ENCODE measurements at places on chromosomes 1 and 21.

DNA sequence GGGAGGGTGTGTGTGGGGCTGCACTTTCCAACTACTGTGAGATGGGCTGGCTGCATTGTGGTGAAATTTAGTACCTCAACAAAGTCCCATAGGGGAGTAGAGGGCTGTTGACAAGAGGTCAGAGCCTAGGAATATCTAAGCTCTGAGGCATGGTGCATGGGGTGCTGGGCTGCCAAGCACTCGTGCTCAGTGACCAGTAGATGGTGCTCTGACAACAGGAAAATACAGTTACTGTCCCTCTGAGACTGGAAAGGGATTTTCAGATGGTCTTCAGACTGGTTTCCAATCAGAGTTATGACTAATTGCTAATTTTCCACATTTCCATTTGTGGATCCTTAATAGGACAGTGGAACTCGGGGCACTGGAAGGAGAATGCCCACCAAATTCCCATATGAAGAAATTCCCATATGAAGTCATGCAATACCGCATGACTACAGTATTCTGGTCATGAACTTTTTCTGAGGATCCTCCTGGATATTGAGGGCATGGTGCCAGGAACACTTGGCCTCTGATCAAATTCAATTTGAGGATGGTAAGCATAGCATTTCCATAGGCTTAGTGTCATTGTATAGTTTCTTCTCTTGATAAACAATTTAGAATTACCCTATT, 4.1 kb upstream of the CACNA1E start:
- peak; percentile 74 for DNase-seq

GRCh38 chr1:47894410-47895278, 102.5 kb downstream of the TRABD2B start:
- no peak for DNase-seq

DNA sequence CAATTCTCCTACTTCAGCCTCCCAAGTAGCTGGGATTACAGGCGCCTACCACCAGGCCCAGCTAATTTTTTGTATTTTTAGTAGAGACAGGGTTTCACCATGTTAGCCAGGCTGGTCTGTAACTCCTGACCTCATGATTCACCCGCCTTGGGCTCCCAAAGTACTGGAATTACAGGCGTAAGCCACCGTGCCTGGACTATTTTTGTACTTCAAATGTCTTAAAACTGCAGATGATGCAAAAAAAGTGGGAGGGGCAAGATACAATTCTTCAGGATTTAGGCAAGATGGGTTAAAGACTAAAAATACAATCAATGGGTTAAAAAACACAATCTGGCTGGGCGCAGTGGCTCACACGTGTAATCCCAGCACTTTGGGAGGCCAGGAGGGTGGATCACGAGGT, 4.7 kb downstream of the SCAF4 start:
- DNase-seq, result no peak

GRCh38 chr1:22296701-22297591, 154.0 kb upstream of the WNT4 start:
- no peak for DNase-seq

DNA sequence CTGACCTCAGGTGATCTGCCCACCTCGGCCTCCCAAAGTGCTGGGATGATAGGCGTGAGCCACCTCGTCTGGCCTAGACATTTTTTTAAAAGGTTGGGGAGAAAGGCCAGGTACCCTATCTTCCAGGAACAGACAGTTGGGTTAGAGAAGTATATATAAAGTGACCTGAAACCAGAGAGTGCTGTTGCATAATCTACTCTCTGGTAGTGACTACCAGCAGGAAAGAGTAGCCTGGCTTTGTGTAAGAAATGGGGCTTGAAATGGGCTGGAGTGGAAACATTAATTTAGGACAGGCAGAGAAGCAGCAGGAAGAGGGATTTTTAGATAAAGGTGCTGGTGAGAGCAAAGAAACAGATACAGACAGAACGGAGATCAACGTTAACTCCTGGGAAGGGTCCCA, 125.8 kb upstream of the HOOK1 start:
- no peak for DNase-seq

GRCh38 chr1:230495891-230496385, 69.8 kb upstream of the PGBD5 start:
- no peak for DNase-seq

- DNase-seq, result no peak
Measured at GRCh38 chr1:114113411-114114184, 40.1 kb downstream of the SYT6 start.
